ENCODE measurements at places on chromosomes 16 and 17.

DNA sequence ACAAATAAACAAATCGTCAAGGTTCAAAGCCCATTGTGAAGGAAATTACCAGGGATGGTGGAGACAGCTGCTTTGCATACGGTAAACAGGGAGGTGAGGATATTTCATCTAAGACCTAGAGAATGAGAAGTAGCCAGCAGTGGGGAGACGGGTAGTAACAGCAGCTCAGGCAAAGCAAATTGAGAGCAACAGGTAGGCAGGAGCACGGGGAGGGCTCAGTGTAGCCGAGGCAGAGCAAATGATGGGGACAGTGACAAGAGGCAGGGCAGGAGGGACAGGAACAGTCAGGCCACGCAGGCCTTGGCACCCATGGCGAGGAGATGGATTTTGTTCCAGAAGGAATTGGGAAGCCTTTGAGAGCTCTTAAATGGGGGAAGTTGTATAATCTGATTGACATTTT lies 29.0 kb upstream of the SBK1 start:
- no peak for DNase-seq

GRCh38 chr16:21192991-21193390 lies 18.4 kb downstream of the ZP2 start:
- no peak for DNase-seq

- no peak for DNase-seq
Measured at GRCh38 chr17:18919963-18920362, 32.0 kb upstream of the SLC5A10 start.

DNA sequence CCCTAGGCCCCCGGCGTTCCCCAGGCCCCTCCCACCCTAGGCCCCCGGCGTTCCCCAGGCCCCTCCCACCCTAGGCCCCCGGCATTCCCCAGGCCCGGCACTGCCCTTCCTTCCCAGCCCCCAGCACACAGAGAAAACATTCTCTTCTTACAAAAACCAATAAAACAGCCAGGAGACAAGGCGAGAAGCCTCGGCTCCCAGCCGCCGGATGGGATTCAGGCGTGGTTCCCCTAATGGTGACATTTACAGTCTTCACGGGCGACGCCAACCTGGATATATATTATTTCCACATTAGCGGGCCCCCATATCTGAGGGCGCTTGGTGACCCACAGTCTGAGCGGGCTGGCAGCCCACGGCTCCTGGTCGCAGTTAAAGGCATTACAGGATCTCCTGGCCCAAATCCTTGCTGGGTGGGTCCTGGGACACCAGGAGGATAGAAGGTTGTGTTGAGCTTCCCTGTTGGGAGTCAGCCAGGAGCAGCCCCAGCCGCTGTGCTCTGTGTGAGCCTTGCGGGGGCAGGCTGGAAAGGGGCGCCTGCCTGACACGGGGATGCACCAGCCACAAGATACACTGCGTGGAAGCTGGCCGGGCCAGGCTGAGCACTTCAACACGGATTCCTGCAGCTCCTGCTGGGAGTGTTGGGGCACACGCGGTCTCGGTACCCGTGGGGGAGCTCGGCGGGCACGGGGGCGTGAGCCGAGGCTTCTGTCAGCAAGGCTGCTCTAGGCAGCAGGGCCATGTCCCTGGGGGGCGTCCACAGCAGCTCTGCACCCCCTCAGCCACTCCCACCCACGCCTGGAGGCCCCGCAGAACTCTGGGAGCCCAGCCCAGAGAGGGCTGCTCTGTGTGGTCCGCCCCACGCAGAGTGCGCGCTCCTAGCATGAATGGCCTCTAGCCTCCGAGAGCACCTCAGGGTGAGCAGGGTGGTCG lies 83.7 kb downstream of the LMF1 start:
- DNase-seq, result no peak

GRCh38 chr17:28225867-28226266 lies 93.1 kb upstream of the TMEM97 start:
- DNase-seq, result no peak

GRCh38 chr16:30407804-30408534 lies 563 bp downstream of the ZNF771 start:
- no peak for DNase-seq

GRCh38 chr17:6097005-6097279 lies 26.8 kb downstream of the WSCD1 start:
- DNase-seq, result no peak

GRCh38 chr16:8184854-8185253 lies 405.5 kb downstream of the TMEM114 start:
- no peak for DNase-seq

DNA sequence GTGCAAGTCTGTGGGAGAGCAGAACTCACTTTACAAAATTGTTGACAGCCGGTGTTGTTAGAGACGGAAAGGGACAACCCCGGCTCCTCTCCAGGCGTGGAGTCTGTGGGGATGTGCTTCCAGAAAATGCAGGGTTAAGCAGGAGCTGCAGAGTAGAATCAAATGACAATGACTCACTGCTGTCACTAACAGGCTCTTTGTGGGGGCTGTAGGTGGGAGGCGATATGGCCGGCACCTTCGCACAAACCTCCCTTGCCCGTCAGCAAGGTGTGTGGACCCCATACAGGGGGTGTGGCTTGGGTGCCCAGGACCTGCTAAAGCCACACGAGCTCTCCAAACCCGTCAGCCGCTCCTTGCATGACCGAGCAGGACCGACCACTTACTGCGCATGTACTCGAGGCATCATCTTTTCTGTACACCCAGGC lies 5.8 kb downstream of the PDK2 start:
- no peak for DNase-seq

GRCh38 chr16:17225541-17225940 lies 245.2 kb downstream of the XYLT1 start:
- DNase-seq, result no peak

DNA sequence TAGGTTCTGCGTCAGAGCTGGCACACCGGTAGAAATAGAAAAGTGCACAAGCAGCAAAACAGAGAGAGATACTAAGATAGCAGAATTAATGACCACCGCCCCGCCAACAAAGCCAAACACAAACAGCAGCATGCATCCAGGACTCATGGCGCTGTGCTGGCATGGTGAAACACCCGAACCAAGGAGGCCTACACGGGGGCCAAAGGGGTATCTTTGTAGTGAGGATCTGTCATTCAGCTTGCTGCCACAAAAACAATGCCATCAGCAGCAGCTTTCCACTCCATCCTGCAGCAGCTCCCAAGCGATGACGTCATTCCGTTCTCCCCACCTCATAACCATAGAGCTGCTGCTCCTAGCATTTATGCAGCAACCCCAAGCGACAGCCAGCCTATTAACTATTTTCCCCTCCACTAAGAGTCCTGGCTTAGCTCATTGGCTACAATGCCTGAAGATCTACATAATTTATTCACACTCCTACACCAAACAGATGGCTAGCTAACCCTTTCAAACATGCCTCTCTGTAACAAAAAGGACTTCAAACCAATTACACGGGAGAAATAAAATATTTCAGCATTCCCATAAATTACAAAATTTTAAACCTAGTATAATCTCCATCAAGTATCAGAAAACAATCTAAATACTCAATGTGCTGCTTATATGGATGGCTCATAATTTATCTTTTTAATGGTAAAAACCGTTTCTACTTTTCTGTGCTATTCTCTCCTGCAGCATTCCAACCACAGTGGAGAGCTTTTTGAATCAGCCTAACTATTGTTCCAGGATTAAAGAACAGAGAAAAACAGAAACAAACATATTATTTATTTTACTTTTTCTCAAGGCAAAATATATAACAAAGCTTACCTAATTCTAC lies 73.9 kb downstream of the SPAG9 start:
- no peak for DNase-seq

GRCh38 chr16:66484453-66485213 lies 57.5 kb downstream of the BEAN1 start:
- peak; percentile 24 for DNase-seq

GRCh38 chr17:63232565-63233310 lies 213.4 kb downstream of the CYB561 start:
- DNase-seq, result peak; percentile 4

DNA sequence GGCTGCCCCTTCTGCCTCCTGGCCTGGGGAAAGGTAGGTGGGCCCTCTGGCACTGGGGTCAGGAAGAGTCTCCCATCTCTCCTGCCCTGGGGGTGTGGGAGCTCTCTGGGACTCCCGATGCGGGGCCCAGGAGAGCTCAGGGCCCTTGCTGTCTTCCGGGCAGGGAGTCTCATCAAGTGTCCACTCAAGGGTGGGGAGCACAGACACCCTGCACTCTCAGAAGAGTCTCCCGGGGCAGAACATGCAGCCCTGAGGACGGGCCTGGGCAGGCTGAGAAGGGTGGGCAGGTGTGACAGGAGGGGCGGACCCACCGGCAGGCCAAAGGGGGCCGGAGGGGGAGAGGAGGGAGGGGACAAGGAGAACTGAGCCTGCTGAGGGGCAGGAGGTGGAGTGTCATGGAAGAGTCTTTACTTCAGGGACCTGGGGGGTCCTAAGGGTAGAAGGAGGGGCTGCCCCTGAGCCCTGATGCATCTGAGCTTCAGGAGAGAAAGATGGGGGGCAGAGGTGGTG lies 8.4 kb upstream of the PKMYT1 start:
- no peak for DNase-seq

- no peak for DNase-seq
Measured at GRCh38 chr16:82129881-82130280, 40.1 kb downstream of the MPHOSPH6 start.

GRCh38 chr16:75204410-75204758 lies 2.6 kb downstream of the CTRB2 start:
- no peak for DNase-seq

GRCh38 chr17:74637926-74638325 lies 14.4 kb upstream of the CD300E start:
- no peak for DNase-seq

- peak; percentile 25 for DNase-seq
Measured at GRCh38 chr17:37220607-37220953, 155.2 kb upstream of the C17orf78 start.

GRCh38 chr17:68432086-68432864 lies 25.0 kb downstream of the WIPI1 start:
- no peak for DNase-seq

DNA sequence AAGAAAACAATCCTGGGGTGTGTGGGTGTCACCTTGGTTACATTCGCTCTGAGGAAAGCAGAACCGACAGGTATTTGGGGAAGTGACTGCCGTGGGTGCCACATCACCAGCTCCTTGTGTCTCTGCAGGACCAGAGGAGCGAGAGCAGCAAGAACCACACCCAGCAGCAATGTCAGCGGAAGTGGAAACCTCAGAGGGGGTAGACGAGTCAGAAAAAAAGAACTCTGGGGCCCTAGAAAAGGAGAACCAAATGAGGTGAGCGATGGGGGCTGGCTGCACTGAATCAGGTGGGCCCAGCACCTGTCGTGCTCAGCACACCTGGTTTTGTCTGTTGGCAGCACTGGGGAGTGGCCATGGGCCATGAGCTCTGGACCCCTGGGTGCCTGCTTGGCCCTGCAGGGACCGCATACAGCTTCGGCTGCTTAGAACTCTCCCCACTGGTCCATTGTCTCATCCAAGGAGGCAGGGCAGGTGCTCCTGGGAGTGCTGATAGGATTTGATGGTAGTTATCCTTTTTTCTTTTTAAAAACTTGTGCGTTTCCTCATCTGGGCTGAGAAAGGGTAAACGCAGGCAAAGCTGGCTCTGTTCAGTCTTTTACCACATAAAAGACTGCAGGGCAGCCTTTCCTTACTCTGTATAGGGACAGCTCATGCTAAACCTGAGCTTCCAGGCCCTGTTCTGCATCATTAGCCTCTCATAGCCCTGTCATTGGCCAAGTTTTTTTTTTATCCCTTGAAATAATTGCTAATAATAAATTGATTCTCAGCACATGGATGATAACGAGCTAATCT lies 29.4 kb downstream of the HMOX2 start:
- DNase-seq, result peak; percentile 90

DNA sequence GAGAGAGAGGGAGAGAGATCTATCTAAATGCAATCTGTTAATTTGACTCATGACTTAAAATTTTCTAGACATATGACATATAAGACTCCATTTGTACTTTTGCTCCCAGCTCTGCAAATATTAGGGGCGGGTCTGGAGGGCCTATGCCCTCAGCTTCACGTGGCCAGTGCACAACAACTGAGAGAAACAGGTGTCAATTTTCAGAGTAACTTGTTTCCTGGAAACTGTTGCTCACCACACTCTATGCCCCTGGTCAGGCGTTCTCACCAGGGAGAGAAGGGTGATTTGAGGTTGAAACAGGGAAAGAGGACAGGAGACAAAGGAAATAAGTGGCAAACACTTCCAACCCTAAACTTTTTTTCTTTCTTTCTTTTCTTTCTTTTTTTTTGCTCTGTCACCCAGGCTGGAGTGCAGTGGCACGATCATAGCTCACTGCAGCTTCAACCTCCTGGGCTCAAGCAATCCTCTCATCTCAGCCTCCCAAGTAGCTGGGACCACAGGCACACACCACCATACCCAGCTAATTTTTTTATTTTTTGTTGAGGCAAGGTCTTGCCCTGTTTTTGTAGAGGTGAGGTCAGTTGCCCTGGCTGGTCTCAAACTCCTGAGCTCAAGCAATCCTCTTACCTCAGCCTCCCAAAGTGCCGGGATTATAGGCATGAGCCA lies 270.0 kb downstream of the SLC39A11 start:
- DNase-seq, result no peak

- no peak for DNase-seq
Measured at GRCh38 chr17:81713556-81714411, 1.7 kb downstream of the SLC25A10 start.

GRCh38 chr17:49123061-49123460 lies 9.5 kb upstream of the B4GALNT2 start:
- no peak for DNase-seq

DNA sequence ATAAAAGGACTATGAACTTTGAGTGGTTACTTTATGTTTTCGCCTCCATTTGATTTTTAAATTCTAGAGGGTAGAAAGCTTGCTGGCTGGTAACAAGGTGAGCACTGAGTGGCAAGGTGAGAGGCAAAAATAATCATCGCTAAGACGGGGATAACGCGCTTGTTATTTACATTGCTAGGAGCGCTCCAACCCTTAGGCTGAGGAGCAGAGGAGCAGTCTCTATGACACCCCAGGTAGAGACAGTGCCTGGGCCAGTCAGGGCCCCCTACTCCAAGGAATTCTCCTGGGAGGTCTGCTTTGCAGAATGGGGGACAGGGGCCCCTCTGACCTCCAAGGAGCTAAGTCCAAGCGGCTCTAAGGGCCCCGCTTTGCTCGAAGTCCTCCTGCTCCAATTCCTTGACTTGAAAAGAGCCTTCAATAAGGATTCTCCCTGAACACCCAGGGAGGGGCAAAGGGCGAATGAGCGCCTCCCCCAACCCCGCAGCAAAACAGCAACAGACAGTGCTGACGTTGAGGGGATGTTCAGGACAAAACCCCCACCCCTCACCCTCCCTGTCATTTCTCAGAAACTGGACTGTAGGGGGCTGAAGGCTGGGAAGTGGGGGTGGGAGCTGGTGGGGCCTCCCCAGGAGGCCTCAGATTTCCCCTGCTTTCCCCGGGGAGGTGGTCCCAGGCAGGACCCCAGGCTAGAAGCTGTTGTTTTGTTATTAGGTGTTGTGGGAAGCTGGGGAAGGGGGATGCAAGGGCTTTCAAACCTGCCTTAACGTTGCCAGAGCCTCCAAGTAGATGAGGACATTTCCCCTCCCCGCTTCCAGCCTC lies 10.2 kb upstream of the FOXF1 start:
- no peak for DNase-seq

- DNase-seq, result no peak
Measured at GRCh38 chr17:35295686-35296085, 52.8 kb downstream of the SLFN5 start.

GRCh38 chr17:60159479-60159866 lies 9.7 kb downstream of the CA4 start:
- no peak for DNase-seq
